ENCODE measurements at places on chromosomes 3 and 15.
A peak's percentile ranks its signal among the peaks of the same experiment; 100 is the strongest.

DNA sequence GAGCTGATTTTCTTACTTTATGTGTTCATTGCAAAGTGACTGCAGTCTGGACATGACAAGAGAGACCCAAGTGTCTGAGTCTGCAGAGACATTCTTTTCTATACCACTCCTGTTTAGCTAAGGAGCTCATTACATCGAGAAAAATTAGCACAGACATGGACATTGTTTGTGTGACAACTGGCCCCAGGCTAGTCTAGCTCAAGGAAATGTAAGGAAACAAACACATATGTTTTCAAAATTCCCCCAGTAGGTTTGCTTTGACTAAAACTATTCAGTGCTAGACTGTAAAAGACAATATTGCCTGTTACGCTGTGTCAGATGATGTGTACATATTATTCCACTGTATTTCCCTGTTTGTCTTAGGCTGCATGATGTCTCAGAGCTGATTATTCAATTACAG, 40.9 kb downstream of the TPRG1 start:
- no peak for DNase-seq

DNA sequence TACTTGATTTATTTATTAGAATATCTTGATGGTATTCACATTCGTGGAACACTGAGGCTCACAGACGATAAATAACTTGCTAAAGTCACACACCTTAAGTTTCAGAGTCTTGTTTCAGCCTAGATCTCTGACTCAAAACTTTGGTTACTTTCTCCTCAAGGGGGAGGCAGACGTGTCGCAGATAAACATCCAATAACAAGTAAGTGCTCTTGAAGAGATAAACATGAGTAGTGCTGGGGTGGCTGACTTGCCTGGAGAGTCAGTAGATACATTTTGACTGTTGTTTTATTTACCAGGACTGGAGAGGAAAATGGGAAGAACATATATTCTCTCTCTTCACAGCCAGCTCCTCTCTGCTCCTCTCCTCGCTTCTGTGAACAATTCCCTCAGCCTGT, 31.3 kb downstream of the FBXO45 start:
- DNase-seq, result no peak

GRCh38 chr15:70036585-70037291, 61.0 kb downstream of the TLE3 start:
- peak; percentile 100 for DNase-seq

DNA sequence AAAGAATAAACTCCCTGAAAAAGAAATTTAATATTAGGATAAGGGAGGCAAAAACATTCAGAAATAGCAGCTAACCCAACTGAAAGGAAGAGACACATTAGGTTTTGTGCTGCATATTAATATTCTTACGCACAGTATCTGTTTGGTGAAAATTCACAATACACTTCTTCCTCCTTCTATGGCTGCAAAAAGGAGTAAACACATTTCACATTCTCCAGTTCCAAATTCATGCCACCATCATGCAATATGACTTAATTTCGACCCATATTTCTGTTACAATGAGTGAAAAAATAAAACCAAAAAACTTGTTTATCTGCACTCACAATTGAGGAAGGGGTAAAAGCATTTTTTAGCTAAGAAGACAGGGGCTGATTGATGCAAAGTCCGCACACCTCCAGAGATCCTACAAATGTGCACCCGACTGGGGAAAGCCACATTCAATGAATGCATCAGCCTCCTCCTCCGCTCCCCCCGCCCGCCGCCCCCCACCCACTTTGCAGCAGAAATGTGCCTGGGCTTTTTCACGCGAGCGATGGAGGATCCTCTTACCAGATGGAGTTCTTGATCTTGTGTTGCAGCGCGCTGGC, 1.0 kb downstream of the RFX7 start:
- no peak for DNase-seq
